ENCODE measurements at places on chromosomes 11 and 22.

- DNase-seq: no peak
Observed at GRCh38 chr11:76793391-76794291, 10.5 kb downstream of the TSKU start.

DNA sequence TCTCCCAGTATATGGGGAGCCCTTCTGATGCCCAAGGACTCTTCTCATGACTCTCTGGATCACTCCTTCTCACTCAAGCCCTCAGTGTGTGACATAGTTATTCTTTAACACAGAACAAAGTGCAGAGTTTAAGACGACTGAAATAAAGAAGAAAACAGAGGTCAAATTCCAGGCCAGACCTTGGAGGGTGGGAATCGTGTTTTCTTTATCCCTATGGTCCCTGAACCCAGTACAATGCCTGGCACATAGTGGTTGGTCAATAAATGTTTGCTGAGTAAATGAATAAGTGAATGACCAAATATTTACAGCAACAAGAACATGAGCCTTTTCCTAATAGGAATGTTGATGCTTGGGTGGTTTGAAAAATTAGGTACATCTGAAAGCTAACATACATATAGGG is 28.8 kb downstream of the VSTM5 start:
- no peak for DNase-seq

DNA sequence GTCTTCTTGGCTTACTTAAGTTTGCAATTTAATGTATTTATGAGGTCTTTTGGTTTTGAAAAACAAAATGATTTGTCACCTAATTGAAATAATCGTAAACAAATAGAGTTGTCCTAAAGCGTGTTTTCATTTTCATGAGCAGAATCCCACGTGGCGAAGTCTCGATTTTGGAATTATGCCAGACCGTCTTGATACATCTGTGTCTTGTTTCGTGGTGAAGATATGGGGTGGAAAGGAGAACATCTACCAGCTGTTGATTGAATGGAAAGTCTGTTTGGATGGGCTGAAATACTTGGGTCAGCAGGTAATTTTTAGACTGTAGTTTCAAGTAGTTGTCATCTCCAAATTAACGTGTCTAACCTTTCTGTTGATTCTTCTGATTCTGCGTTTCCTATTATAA is 64.7 kb downstream of the UVRAG start:
- no peak for DNase-seq

DNA sequence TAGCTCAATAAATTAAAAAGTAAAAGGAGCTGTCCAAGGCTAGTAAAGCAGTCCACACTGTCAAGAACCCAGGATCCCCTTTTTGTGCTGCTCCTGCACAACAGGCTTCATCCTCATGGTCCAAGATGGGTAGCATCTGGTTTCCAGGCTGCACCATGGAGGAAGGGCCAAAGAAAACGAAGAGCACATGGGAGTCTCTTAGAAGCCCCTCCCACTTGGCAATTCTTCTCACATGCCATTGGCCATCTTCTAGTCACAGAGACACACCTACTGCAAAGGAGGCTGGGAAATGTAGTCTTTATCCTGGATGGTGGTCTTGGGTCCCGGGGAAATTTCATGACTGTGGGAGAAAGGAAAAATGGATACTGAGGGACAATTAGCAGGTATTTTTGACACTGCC is 37.8 kb downstream of the PRR5L start:
- no peak for DNase-seq

- no peak for DNase-seq
Observed at GRCh38 chr11:118918128-118918685, 7.5 kb downstream of the BCL9L start.

DNA sequence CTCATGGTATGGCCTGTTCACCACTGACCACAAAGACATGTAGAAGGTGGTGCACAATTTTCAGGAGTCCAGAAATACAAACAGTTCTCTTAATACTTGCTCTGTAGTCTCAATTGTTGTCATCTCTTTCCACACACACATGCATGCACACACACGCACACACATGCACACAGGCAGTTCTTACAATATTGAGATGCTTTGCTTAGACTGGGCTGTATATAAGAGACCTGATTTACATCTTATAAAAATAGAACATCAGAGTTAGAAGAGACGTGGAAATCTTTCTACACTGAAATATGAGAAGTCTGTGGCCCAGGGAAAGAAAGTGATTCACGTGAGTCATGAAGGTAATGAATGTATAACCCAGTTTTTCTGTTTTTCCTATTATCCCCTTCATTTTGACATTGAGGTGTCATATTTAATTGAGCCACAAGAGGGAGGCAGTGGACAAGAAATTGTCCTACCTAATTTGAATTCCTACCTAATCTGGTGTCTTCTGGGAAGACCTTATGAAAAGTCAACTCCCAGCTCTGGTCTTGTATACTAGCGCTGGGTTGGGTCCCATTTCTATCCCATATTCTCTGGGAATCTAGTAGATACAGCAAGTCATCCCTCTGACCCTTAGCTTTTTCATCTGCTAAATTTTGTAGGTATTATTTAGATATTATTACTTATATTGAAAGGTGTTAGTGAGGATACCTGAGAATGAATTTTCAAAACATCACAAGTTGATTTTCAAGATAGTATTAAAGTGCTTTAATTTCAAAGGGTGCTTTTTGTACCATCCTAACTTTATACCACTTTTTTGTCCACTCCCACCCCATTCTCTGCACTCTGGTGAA is 14.9 kb upstream of the MS4A4A start:
- no peak for DNase-seq

DNA sequence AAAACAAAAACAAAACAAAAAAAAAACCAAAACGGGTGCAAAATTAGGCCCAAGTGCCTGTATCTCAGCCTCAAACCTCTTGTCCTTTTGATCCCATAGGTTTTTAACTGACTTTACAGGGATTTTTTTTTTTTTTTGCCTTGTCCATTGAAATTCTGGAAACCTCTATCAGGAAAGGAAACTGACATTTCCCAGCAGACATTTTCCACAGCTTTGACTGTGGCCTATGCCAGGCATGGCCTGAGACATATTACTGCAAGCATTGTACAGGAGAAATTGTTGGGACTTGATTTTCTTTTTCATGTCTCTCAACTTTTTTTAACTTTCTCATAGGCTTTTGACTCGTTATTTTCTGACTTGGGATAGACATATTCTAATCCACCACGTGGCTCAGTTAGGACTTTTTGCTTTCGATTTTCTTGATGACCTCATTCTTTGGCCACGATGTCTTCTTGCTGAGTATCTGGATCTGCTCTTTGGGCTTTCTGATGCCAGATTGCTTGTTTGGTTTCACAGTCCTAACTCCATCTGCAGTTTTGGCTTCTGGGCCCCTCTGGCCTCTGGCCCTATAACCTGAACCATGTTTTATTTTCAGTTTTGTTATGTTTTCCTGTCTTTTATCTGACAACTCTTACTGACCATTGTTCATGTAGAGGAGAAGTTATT is 336.1 kb upstream of the C11orf87 start:
- DNase-seq: no peak

Data from stimulated activated naive CD4-positive, alpha-beta T cell treated with Interleukin-2 at 50 U/mL for 16 hours (primary cell).